ENCODE measurements at places on chromosomes 16 and 17.

DNA sequence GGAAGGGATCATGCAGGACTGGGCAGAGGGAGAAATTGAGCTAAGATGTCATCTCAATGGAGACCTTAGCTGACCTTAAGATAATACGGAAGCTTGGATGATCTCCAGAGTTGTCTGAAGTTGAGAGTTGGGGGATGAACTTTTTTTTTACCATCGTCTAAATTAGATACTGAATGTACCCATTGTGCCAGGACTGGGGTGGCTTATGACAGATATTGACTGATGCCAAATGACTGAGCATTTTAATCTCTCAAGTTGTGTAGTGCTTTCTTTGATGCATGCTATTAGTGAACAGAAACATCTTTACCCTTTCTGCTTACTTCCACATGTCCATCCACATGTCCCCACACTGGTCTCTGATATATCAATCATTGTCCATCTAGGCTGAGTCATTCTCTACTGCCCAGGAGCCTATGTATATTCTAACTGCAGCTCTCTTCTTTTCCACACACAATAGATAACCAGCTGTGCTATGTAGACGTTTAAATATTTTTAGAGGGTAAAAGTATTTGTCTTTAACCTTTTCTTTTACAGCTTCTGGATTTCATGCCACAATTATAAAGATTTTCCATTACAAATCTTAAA, 60.2 kb upstream of the ZKSCAN2 start:
- DNase-seq: no peak

GRCh38 chr17:8746501-8747236, 2.0 kb upstream of the CCDC42 start:
- DNase-seq: no peak

GRCh38 chr17:40564195-40564882, 933 bp downstream of the CCR7 start:
- no peak for DNase-seq

GRCh38 chr17:80649672-80650330, 105.2 kb downstream of the RPTOR start:
- DNase-seq: peak; percentile 28

DNA sequence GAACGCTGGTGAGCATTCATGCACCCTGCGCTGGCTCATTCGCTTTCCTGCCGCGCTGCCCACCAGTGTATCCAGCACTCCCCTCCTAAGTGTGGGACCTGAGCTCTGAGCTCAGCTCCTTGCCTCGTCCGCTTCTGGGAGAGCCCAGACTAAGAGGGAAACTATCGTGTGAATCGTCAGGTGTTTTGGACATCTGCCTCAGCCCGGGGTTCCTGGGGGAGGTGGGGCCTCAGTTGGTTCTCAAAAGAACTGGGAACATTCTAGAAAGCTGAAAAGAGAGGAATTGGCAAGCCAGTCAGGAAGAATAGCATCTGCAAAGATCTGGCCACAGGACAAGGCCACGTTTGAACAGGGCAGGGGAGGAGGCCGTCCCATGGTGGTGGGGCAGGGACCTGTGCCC, 205.4 kb upstream of the CIBAR2 start:
- DNase-seq: no peak

GRCh38 chr17:7282752-7283321, 1.3 kb downstream of the SLC2A4 start:
- DNase-seq: no peak

DNA sequence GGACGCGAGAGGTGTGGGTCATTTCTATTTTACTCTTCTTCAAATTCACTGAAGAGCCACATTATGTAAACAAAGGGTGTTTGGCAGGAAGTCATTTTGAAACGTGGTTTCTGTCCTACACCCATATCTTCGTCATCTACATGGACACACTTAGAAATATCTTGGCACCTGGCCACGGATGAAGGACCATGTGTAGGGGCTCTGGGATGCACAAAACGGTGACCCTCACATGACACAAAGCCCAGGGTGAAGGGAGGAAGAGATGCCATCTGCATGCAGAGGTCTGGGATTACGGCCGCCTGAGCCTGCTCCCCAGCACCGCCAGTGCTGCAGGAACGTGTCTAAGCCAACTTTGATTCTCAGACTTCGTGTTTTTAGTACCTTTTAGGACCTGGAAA, 130.2 kb upstream of the CHMP6 start:
- no peak for DNase-seq

DNA sequence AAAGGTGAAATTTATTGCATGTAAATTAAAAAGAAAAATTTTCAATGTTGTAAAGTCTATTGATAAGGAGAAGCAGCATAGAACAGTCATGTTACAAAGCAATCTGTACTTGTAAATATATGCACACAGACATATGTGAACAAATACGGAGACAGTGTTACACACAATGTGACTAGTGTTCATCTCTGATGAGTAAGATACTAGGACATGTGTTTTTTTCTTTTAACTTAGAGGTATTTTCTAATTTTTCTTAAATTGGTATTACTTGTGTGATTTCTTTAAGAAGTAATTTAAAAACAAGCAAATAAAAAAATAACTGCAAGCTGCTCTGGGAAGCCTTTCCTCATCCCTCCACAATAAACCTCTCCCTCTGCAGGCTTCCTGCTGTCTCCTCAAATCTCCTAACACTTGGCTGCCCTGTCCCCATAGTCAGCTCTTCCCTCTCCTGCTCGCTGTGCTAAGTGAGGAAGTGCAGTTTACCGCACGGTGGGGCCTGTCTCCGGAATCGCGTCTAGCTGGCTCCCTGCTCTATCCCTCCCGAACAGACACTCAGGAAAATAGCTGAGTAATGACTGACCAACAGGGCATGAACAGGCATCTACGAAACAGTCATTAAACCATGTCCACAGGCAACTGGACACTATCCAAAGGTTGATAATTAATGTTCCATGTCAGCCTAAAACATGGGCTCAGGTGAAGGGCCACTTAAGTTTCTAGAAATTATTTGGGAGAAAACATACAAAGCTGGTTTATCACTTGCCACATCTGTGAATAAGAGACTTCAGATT, 35.9 kb downstream of the CMTM4 start:
- peak; percentile 65 for DNase-seq

All from hypothalamus (tissue), 51 donors.